ENCODE measurements at places on chromosomes 13 and 19.

DNA sequence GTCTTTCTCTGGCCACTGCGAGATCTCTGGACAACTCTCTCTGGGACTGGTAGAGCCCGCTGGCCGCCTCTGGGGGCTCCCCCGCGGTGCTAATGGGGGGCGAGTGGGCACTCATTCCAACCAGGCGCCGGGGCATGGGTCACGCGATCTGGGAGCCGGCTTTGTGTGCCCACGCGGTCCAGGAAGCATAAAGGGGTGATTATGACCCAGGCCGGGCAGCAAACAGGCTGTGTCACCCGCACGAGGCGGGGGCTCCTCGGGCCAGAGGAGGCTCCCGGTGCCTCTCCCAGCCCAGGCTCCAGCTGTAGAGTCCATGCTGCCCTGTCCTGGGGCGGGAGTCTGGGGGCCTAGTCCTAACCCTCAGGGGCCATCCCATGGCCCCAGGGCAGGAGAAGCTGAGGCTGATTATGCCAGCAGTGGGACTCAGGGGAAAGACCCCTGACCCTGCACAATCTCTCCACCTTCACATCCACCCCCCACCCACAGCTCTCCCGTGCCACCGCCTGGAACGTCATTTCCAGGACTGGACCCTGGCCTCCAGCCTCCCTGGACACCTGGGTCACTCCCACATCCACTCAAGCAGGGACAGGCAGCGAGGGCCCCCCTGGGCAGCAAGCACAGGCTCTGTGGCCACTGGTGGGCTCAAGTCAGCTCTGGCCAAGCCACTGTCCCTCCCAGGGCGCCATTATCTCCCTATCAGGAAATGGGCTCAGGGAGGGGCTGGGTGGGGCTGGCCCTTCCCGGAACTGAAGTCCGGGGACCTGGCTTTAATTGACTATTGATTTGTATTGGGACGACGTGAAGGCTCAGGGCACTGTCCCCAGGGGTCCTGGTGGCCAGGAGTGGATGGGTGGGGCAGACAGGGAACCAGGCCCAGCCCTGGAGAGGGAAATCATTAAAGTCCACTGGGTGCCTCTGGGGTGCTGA lies 50.0 kb downstream of the PTPRS start:
- DNase-seq: no peak

- no peak for DNase-seq
These were observed 159.1 kb downstream of the GPC5 start for GRCh38 chr13:91557328-91558090.

GRCh38 chr19:18108897-18109296 lies 11.3 kb downstream of the MAST3 start:
- no peak for DNase-seq

DNA sequence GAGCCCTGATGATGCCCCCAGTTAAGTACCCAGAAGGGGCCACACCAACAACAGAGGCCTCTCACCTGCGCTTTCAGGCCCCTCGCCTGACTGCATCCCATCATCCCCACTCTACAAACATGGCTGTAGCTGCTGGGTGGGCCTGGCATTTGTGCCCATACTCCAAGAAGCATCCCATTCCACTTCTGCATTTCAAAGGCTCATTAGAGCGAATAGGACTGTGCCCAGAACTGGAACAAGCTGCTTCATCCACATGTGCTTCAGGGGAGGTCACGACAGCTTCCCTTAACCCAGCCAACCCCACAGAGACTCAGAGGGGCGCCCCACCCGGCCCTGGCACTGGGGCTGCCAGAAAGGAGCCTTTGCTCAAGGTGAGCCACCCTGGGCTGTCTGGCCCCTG lies 156.9 kb downstream of the SIPA1L3 start:
- DNase-seq: no peak

GRCh38 chr19:3477951-3478350 lies 2.4 kb downstream of the SMIM24 start:
- no peak for DNase-seq

GRCh38 chr13:59354665-59355369 lies 808.9 kb downstream of the DIAPH3 start:
- no peak for DNase-seq

DNA sequence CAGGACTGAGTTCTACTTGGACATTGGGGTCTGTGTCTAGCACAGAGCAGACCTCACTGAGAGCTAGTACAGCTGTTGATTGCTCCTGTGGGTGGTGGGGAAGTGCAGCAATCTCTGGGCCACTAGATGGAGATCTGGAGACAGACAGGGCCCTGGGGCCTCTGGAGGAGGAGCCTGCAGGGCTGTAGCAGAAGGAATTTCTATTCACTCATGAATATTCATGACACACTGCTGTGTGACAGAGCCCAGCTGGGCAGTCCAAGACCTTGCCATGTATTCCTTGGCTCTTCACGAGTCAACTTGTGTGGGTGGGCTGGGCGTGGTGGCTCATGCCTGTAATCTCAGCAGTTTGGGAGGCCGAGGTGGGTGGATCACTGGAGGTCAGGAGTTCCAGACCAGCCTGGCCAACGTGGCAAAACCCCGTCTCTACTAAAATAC lies 37.5 kb downstream of the SUGP2 start:
- no peak for DNase-seq

DNA sequence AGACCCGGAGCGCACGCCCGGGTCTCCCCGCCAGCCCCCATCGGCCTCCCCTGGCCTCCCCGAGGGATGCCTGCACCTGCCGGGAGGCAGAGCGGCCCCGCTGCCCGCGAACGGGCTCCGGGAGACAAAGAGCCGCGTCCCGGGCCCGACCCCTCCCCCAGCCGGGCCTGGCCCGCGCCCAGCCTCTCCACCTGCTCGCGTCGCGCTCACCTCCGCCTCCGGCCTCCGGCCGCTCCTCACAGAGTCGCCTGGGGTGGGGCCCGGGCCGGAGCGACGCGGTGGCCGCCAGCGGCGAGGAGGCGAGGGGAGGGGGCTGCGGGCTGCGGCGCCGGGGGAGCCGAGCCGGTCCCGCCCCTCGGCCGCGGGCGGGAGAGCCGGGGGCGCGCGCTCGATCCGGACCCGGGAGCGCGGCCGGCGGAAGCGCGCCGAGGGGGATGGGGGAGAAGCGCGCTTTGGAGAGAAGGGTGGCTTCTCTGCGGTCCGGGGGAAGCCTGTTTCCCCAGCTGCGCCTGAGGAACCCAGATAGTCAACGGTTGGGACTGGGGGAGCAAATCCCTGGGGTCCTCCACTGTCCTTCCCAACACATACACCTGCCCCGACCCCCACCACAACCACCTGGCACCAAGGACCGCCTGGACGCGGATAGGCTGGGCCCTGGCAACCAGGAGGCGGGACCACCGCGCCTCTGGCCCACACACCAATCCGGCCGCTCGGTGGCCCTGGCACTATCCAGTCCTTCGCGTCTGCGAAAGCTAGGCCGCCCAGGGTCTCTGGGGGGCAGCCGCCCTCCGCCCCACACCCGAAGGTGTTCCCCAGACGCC lies at the start of gene PRR36:
Gene PRR36 (minus strand): TSS at position 315 of the 821 bp plus-strand sequence. CDS start 701 bp downstream, outside the sequence.
- DNase-seq: no peak

GRCh38 chr13:33033051-33033812 lies 17.0 kb downstream of the KL start:
- no peak for DNase-seq

- no peak for DNase-seq
These were observed 3.6 kb downstream of the C2CD4C start for GRCh38 chr19:405121-405965.

DNA sequence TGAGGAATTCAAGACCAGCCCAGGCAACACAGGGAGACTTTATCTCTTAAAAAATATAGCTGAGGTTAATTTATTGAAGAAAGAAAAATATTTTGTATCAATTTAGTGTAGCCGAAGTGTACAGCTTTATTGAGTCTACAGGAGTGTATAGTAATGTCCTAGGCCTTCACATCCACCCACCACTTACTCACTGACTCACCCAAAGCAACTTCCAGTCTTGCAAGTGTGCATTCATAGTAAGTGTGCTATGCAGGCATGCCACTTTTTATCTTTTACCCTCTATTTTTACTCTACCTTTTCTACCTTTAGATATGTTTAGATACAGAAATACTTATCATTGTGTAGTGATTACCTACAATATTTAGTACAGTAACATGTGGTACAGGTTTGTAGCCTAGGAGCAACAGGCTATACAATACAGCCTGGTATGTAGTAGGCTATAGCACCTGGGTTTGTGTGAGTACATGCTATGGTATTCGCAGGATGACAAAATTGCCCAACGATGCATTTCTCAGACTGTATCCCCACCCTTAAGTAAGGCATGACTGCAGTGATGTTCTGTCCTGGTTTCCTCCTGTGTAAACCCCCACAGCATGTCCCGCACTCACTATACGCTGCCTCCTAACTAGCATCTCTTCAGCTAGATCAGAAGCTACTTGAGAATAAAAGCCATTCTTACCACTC lies 15.3 kb upstream of the ATP12A start:
- DNase-seq: no peak

DNA sequence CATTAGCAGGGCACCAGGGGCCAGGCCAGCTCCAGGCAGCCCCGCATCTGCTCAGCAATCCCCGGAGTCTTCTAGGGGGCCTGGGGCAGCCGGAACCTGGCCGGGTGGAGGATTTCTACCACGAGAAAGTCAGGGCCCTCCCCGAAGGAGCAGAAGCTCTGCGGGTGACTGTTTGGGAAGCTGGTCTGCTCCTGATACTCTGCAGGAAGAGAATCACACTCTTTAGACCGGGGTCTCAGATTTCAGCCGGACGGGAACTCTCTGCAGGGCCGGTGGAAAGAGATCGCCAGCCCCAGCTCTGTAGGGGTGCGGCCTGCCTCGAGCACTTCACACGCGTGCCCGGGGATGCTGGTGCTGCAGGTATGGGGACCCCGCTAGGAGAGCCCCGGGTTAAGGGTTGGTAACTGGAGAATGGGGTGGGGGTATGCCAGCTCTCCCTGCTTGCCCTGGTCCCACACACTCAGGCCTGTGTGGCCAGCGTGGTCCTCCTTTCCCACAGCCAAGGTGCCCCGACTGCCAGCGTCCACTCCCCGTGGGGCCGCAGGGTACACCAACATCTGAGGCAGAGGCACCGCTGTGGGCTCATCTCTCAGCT lies 20.1 kb downstream of the RASA3 start:
- DNase-seq: no peak

GRCh38 chr19:40464059-40465024 lies 1.2 kb downstream of the BLVRB start:
- peak; percentile 41 for DNase-seq

DNA sequence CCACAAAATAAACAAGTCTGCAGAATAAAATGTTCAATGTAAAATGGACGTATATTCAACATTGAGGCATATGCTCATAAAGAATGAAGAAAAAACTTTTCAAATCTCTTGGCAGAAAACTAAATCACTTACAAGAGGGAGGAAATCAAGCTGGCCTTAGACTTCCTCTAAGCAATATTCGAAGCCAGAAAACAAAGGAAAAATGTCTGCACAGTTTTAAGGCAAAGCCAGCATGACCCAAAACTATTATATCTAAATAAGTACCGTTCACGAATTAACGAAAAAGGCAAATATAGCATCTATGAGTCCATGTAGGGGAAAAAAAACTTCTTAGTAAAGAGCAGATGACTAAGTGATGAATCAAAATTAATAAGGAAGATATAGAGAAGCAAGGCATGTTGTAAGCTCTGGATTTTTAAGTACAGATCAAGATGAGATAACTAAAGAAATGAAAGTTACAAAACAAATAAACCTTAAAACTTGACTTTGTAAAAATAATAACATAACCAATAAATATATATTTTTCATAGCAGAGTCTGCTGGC lies 101.3 kb downstream of the KCNRG start:
- no peak for DNase-seq

DNA sequence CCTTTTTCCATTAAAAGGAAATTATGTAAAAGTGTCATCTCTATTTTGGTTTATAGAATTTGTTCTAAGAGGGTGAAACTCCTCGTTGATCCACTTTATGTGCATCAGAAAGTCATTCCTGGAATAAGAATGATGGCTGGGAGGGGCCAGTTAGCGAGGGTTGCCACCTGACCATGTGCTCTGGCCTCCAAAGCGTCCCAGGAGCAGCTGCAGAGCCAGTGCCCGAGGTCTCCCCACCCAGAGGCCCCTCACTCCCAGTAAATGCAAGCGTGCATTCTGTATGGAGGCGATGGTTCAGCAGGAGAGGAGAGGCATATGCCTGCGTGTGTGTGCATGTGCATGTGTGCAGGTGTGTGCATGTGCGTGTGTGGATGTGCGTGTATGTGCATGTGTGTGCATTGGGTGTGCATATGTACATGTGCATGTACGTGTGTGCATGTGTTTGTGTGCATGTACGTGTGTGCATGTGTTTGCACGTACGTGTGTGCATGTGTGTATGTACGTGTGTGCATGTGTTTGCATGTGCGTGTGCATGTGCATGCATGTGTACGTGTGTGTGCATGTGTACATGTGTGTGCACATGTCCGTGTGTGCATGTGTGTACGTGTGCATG lies 345.8 kb downstream of the TEX29 start:
- DNase-seq: no peak

DNA sequence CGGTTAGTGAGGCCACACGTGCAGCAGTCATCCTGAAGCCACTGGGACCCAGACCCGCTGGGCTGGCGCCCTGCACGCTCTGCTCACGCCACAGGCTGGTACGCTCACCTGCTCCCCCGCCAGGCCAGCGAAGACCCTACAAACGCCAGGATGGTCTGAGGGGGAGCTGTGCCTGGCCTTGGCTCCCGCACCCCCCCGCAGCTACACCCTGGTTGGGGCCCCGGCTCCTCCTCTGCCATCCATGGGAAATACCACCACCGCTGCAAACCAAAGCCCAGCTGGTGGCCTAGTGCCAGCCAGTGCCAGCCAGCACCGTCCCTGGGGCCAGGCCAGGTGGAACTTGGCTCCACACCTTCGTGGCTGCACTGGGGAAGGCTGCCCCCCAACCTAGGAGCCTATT lies 23.3 kb upstream of the CACTIN start:
- DNase-seq: no peak

Data from CD8-positive, alpha-beta memory T cell (primary cell).